ENCODE measurements at places on chromosomes 7 and 10.

- DNase-seq, result no peak
Observed at GRCh38 chr7:149431486-149432120, 29.3 kb downstream of the ZNF777 start.

- no peak for DNase-seq
Observed at GRCh38 chr10:96791902-96792301, 40.2 kb upstream of the LCOR start.

GRCh38 chr7:148084138-148084537, 506.4 kb upstream of the C7orf33 start:
- peak; percentile 21 for DNase-seq

GRCh38 chr7:22563621-22564241, 63.7 kb upstream of the STEAP1B start:
- DNase-seq, result no peak

DNA sequence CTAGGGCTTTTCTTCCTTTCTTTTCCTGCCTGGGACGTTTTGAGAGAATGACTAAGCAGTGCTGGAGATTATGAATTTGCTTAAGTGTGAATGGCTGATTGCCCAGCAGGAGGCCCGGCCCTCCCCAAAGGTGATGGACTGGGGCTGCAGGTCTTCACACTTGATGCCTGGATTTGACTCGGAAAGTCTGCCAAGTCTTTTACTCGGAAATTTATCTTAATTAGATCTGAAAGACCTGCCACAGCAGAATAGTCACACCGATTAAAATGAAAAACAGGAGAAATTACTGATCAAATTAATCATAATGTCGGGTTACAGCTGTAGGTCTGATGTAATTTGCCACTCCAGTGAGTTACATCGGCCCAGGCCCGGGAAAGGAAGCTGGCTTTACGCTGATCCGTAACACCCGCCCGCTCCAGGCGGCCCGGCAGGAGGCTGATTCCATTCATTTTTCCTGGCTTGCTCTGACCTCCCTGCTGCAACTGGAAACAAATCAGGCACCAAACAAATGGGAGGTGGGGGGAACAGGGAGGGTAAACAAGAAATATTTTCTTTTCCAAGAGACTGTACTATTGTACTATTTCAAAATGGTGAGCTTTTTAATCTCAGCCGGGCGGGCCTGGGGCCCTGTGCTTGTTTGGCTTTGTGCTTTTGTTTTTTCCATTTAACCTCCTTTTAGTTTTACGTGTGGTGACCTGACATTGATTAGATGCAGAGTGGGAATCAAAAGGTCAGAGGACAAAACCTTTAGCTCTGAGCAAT, 212.4 kb upstream of the YAE1 start:
- DNase-seq, result no peak

DNA sequence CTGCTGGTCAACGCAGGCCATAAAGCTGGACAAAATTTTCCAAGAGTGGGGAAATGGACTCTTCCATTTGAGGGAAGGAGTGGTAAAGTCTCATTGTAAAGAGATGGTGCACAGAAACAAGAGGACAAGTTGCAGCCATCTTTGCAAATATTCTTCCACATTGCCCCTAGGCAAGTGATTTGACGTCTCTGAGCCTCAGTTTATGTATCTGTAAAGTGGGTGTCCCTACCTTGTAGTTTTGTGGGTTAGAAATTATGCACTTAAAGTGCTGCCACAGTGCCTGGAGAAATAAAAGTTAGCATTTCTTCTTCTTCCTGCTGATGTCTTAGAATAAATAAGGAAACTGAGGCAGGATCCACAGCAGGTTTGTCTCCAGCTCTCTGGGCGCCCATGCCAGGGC, 12.1 kb downstream of the ADAMTS14 start:
- no peak for DNase-seq

- no peak for DNase-seq
Observed at GRCh38 chr7:85287106-85287825, 100.4 kb upstream of the SEMA3D start.

- peak; percentile 6 for DNase-seq
Observed at GRCh38 chr7:153061910-153062528, 302.5 kb downstream of the ACTR3B start.

- DNase-seq, result no peak
Observed at GRCh38 chr10:117547716-117548668, 5.4 kb downstream of the EMX2 start.

DNA sequence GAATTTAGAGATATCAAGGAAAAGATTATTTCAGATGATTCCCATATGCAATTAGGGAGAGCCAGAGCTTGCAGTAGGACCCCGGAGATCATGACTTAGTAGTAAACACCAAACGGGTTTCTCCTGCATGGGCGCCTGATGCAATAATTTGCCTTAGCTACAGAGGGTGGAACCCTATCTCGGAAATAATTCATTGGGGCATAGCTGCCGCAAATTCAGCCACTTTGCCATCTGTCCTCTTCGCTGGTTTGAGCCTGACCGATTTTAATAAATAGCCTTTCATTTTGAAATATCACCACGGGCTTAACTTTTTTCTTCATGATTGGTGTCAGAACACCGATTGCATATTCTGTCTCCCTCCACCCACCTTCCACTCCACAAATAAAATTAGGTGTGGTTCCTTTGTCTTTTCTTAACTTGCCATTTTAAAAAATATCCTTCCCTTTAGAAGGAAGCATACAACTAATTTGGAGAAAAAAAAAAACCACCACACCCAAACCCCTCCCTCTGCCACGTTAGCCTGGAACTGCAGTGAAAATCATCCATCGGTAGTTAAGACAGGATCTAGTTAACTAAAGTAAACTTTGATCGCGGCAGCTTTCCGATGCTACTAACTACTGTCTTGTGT, 1.4 kb downstream of the GARS1 start:
- peak; percentile 31 for DNase-seq

DNA sequence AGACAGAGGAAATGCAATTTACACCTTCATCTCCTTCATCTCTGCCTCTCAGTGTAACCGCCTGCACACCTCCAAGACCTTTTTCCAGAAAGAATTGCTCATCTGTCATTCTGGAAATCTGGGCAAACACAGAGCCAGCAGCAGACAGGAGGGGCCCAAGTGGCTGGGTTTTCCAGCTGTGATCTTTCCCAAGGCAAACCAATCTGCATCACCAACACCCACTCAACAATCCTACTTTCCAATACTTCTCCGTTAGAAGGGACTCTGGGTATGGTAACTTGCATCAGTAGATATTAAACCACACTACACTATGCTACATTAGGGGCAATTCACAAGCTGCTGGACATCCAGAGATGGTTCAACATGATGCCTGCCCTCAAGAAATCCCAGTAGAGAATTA, 781.8 kb upstream of the AUTS2 start:
- DNase-seq, result no peak

DNA sequence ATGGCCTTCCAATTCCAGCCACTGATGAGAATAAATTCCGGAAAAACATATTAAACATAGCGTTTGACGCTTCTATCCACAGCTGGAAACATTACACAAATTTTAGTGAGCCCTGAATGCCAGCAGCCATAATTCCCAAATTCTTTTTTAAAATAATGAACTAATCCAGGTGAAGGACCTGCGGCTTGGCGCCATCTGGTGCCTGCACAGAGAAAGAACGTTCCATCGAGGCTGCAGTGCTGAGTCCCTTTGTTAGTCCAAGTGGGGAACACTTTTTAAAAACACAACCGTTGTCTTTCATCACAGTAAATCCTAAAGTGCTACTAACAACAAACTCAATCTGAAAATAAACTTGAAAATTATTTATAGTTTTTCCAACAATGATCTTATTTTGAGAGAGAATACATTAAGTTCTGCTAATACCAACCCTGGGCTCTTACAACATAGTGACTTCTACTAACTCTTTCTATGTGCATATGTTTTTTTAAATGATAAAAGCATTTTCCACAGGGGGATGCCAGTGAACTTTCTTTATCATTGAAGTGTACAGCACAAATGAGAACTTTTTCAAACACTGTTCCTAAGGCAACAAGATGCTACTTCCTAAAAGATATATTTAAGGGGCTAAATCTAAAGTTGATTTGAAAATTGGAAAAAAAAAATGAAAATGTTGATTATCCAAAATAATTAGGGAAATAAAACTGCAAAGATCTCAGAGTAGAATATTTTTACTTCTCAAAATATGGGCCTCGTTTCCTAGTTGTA, 166.9 kb upstream of the RNF32 start:
- no peak for DNase-seq

GRCh38 chr7:82263920-82264782, 179.4 kb downstream of the CACNA2D1 start:
- DNase-seq, result no peak

GRCh38 chr10:69733791-69734261, 67.9 kb upstream of the COL13A1 start:
- no peak for DNase-seq

DNA sequence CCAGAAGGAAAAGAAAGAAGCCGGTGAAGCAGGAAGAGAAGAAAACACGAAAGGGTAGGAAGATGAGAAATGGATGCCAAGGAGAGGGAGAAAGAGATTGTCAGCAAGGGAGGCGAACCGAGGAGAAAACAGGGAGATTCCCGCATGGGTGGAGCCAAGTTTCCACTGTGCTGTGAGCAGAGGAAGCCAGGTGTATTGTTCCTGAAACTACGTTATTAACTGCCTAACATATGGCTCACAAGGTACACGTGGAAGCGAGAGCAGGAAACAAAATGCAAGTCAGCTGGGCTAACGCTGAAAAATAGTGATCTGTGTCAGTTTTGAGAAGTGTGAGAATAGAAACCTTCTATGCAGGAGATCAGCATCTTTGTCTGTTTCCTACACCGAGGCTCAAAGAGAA, 20.4 kb upstream of the HIPK2 start:
- DNase-seq, result no peak

DNA sequence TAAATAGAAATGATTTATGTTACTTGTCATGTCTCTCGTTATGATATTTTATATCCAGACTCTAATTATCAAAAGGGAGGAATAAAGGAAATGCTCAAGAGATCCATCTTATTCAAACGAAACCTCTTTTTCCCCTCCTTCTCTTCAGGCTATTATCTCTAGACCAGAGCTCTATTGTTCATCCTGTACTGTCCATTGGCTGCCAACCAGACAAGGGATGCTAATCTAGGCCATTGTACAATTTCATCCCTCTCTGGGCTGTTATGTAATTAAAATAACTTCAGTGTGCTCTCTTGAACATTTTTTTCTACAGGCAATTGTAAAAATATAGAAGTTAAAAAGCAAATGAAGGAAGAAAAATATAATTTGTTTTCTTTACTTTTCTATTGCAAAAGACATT, 220.4 kb downstream of the HDAC9 start:
- no peak for DNase-seq

- peak; percentile 89 for DNase-seq
Observed at GRCh38 chr7:86966916-86967315, 92.5 kb downstream of the ELAPOR2 start.
